ENCODE measurements at places on chromosomes 5 and 9.

- DNase-seq: no peak
Measured at GRCh38 chr9:81530310-81530810, 159.0 kb downstream of the TLE1 start.

- no peak for DNase-seq
Measured at GRCh38 chr5:35035271-35035670, 12.5 kb downstream of the AGXT2 start.

- DNase-seq: no peak
Measured at GRCh38 chr9:96085491-96086143, 210.1 kb downstream of the ERCC6L2 start.

GRCh38 chr5:98957307-98957706 is 28.5 kb upstream of the CHD1 start:
- no peak for DNase-seq

DNA sequence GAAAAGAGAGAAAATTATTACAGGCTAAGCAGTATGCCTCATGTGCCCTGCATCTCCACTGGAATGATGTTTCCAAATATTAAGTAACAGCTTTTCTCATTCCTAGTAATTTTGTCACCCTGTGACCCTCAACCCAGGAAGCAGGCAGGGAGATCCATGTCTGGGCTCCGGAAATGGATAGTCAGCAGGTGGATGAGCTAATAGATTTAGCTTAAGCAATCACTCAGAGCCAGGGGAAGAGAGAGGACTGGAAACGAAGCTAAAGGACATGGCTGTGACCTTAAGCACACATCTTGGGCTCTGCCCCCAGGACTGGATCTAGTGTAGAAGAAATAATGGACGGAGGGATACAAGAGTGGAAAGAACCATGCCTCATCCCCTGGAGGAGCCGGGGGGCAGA is 89.5 kb downstream of the ARSB start:
- no peak for DNase-seq

DNA sequence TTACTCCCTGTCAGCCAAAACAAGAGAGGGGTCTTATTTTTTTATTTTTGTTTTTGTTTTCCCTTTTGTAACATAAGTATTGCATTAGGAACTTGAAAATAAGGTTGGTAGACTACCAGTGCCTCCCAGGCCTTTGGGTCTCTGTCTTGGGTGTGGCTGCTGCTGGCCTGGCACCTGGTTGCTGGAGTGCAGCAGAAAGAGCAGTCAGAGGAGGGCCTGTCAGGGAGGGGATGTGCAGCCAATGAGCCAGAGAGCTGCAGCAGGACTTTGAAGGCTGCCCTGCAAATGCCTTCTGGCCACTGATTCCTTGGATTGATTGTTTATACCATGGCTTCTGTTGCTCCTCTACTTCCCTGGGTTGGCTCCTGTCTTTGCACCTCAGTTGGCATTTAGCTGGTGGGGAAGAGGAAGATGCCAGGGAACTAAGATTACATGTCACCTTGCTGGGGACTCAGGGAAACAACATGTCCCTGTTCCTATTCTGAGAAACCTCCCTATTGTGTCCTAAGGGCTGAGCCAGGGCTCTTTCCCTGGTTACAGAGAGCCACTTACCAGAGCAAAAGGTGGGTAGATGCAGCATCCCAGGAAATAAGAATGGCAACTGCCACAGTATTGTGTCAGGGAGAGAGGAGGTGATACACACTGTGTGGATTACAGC is 66.6 kb downstream of the ANGPTL2 start:
- no peak for DNase-seq

DNA sequence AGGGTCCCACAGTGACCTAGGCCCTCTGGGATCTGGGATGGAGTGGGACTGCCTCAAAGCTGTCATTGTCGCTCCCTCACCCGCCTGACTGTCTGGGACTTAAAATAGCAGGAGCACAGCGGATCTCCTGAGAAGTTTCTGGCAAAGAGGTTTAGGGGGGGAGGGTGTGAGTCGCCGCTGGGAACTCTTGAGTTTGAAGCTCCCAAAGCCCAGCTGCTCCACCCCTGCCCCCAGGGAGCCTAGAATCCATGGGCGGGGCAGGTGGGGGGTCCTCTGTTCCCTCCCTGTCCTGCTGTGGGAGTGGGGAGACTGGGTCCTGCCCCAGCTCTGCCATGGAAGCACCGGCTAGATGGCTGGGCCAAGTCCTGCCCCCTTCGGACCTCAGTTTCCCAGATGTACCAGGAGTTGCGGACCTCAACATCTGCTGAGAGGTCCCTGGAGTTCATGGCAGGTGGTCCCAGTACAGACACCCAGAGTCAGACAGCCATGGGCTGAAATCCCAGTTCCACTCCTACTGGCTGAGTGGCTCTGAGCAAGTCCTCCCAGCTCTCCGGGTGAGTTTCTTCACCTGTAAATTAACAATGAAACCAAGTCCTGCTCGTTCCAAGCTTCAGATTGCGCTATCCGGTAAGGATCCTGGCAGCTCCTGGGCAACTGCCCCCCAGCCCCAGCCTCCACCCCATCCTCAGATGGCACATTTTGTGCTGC is 985 bp upstream of the WDR38 start:
- DNase-seq: no peak

DNA sequence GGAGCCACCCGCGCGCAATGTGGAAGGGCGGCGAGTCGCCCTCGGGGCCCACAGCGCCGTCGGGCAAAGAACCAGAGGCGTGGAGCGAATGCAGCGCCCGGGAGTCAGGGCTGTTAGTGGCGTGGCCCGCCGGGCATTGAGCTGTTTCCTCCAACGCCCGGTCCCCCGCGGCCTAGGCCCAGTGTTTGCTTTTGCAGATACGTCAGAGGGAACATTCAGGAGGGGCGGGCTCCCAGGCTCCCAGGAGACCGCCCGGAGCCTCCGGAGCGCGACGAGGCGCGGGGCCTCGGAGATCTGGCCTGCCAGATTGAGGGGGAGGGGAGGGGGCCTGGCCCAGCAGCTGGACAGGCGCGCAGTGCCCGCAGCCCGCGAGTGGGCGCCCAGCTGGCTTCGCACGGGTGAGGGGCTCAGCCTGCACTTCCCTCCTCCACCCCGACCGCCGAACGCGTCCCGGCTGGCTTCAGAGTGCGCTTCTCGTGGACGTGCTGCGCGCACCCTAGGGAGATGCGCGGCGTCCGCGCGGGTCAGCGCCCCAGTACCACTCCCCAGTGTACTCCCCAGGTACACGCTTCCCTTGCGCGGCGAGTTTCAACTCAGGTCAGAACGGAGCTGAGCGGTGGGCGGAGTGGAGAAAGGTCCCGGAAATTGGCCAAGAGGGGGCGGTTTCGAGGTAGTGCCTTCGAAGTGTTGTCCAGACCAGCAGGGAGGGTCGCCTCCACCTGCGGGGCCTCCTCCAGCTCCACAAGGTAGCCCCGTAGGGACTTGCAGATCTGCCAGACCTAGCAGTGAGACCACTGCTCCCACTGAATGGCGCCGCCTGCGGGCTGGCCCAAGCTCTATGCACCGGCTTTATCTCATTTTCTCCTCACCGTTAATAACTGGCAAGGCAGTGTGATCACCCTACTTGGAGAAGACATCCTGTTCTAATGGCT is 130.4 kb downstream of the TMEM174 start:
- DNase-seq: no peak

DNA sequence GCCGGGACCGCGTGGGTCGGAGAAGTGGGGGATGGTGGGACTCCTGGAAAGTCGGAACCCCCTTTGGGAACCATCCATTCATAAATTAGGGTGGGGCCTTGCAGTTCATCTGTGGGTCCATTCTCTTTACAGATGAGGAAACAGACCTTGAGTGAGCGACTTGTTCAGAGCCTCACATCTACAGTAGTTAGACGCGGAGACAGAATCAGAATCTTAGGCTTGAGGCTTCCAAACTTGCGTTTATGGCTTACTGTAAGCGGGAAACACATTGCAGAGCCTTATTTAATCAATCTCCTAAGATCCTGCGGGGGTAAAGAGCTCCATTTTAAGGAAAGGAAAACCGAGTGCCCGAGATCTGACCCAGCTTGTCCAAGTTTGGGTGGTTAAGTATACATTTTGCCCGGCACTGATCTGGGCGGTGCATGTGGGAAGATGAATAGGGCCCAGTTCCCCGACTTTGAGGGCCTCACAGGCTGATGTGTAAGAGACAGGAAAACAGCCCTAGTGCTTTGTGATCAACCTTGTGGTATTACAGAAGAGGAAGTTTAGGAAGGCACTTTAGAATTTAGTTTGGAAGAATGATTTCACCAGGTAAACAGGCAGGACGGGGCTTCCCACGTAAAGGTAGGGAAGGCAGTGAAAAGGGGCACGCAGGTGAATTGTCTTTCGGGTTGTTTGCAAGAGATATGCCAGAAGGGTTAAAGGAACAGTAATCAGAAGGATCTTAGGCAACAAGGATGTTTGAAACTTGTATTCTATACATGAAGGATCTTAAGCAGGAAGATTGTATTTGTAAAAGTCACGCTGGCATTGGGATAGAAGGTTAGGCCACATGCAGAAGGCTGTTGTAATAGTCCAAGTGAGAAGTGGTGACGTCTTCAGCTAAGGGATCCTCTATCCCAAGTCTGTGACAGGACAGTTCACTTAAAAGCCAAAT is 744 bp downstream of the TARS1 start:
- DNase-seq: no peak

- no peak for DNase-seq
Measured at GRCh38 chr5:56172241-56172640, 60.9 kb downstream of the ANKRD55 start.

GRCh38 chr5:159341906-159342310 is 11.6 kb upstream of the IL12B start:
- DNase-seq: no peak

GRCh38 chr9:98667005-98667640 is 41.6 kb downstream of the GABBR2 start:
- DNase-seq: peak; percentile 30

DNA sequence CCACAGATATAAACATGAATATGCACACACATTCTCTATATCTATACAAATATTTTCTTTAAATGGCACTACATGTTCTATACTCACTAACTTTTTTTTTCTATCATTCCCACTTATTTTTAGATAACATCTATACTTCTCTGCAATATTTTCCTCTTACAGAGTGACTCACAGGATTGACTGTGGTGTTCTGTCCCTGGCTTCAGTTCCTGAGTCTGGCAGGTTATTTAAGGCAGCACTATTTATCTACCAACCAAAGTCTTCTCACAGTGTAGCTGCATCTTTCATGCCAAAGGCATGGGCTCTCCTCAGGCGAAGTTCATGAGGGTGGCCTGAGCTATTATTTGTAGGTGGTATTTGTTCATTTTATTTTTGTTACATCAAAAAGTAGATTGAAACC is 409.0 kb downstream of the PRR16 start:
- no peak for DNase-seq

DNA sequence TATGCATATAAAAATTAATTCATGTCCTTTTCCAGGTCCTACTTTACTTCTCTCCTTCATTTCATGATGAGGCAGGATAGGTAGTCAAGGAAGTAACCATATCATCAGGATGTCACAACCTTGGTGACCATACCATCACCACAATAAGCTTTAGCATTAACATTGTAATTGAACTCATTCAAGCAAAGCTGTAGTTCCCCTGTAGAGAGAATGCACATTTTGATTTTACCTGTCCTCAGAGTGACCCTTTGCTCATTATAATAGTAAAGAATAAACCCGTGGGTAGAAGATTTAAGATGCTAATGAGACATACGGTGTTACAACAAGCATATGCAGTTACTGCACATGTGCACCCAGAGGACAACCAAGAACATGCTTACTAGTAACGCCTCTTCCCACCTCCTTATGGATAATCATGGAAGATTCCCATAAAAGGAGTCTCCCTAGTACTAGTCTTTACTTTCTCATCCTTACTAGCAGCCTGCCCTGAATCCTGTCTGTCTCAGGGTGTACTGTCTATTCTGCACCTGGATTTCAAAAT is 2.2 kb downstream of the IFNA6 start:
- no peak for DNase-seq

DNA sequence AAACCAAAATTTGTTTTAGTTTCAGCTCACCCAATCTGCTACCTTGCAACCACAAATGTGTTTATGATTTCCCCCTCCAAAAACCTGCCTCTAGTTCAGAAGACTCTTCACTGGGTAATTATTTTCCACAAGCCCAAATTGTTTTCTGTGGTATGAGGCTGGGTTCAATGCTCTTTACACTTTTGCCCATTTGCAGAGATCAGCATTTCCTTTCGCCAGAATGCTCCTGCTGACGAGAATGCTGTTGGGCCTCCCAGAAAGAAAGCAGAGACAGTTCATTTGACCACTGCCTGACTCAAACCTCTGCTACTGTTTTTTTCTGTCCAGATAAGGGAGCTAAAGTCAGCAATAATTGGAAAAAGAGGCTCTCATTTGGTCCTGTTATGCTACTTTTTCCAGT is 427.3 kb downstream of the PDE4D start:
- DNase-seq: no peak

DNA sequence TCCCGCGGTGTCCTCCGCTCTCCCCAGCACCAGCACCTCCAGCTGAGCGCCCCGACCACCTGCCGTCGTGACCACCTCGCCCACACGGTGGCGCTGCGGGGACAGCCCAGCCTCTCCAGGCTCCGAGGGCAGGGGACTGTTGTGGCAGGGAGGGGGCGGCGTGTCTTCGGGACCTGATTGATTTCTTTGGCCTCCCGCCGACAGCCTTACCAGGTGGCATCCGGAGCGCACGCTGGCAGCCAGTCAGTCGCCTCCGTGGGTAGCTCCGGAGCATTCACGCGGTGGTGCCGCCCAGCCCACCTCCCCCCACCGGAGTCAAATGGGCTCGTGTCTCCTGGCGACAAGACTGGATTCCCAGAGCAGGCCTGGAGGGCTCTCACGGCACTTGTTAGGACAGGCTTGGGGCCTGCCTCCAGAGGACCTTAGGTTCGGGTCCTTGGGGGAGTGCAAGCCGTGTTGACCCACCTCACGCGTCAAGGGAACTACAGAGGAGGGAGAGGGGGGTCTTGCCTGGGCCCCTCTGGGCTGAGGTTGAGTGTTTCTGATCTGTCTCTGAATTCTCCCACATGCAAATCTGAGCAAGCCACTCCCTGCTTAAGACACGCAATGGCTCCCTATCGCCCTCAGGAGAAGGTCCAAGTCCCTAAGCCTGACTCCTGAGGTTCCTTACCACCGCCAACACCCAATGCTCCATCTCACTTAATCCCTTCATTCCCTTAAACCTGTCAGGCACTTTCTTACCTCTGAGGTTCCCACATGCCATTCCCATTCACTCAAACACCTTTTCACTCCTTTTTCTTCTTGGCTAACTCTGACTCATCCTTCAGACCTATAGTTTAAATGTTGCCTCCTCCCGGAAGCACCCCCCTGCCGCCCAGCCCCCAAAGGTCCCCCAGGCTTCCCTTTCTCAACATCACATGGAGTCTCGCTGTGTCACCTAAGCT is 51.2 kb upstream of the GGTA1 start:
- DNase-seq: peak; percentile 76

DNA sequence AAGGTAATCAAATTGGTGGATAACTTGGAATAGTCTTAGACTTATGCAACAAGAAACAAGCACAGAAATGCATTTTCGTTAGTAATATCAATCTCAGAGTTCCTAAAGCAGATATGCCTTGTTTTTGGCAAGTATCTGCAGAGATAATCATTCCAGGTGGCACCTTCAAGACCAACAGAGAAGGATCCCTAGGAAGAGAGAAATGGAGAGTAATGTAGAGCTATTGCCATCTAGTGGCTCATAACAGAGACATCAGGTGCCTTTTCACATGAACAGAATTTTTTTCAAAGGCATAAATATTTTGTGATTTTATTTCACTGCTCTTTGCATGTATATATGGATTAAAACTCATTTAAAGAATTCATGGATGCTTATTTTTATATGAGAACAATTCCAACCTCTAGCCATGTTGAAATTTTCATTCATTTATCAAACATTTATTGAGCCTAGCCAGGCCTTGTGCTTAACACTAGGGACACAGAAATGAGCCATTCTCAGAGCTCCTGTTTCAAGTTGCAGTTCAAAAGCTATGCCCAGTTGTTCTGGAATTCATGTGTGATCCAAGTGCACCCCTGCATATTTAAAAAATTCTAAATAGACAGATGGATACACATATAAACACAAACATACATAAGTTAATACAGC is 117.5 kb upstream of the OR13F1 start:
- peak; percentile 15 for DNase-seq

Measured in left renal cortex interstitium (tissue), 4 donors.